ENCODE measurements at places on chromosomes 12 and 14.

DNA sequence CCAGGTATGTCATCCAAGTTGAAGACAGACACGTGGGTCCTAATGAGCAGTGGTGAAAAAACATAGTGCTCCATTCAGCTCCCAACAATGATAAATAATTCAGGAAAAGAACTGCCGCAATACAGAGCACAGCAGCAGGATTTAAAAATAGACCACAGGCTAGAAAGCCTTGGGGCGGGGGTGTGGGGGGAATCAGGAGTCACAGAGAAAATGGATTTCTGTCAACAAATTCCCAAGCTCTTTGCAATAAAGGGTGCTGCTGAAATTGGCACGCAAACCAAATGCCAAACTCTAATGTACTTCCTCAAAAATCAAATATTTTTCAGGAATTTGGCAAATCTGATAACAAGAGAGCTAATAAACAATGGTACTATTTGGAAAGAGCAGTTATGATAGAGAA is 58.6 kb downstream of the R3HDM2 start:
- no peak for DNase-seq

GRCh38 chr12:107632246-107632645 is 53.4 kb upstream of the PWP1 start:
- no peak for DNase-seq

DNA sequence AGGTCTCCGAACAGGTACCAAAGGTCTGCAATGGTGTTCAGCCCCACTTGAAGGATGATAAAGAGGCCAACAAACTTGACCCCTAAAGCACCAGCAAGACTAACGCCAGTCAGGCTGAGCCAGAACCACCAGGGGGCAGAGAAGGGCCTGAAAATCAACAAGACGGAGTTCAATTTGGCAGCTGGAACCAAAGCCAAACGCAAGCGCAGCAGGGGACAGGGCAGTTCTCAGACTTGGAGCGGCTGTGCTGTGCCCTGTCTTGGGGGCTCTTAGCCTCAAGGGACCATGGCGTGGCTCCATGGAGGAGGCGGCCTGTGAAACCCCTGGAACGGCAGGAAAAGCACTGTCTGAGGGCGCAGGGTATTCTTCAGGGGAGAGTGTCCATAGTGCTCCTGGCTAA is 19.6 kb downstream of the POMT2 start:
- DNase-seq = peak; percentile 67

DNA sequence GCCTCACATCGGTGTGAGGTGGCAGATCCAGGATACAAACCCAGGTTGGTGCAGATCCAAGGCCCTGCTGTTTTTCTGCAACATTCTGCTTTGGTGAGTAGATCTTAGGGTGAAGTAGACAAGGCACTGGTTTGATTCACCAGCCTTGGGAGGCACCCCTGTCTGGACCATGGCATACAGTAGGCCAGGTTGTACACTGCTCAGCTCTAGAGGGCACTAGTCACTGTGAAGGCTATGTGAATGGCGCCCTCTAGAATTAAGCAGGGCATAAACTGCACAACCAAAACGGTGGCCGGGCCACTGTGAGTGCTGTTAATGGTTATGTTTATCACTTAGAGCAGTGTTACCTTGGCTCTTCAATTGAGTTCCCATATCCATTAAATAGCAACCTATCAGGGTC is 280.6 kb upstream of the PWP1 start:
- peak; percentile 30 for DNase-seq

DNA sequence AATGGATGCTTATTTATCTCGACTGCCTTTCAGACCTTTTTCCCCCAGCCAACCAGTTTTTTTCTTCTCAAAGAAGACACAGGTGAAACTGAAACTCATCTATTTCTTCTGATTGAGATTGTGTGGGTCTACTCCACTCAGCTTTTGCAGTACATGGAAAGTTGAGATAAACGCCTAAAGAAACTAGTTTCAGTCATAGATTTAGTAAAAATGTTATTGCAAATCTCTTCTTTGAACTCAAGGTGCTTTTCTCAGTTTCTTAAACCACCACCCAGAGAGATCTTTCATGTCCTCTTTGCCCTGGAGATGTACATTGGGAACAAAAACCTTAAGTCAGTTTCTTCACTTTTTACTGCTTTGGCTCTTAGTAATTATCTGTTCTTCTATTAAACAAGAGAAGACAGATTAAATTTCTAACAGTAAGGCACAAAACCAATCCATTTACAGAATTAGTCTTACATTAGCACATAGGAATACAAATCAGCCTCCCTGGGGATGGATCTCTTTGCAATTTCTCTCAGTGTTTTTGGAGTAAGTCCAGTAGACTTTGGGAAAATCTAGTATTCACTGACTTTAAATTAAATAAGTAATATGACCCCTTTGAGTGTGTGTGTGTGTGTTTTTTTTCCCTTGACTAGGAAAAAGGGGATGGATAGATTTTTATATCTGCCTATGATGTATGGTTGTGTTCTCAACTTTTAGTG is 11.6 kb downstream of the FBXW8 start:
- DNase-seq = no peak

GRCh38 chr12:50625029-50625925 is 120.5 kb downstream of the DIP2B start:
- DNase-seq = no peak

DNA sequence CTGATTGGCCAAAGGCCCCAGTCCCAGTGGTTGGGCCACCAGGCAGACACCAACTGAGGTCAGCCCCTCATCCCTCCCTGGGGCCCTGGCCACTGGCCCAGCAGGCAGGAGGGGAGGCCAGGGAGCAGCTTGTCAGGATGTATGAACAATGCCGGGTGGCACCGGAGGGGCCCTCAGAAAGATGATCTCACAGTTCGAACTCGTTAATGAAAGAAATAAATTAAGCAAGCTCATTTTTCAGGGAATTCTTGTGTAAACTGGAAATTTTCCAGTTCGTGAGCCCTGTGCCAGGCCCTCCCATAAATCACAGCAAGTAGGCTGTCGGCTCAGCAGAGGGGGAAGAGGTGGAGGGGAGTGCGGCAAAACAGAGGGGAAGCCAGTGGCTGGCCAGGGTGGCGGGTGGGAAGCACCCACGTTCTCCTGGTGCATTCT is 177.0 kb upstream of the VASH1 start:
- DNase-seq = no peak

DNA sequence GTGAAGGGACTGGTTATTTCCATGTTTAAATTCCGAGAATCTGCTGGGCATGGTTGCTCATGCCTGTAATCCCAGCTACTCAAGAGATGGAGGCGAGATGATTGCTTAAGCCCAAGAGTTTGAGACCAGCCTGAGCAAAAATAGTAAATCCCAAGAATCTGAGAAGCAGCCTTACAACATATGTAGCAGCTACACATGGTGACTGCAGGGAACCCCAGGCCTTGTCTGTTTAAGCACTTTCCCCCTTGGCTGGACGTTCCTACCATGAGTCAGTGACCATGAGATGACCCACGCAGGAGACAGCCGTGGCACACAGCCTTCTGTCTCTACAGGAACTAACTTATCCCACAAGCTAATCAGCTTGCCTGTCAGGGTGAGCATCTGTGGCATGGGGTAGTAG is 5.5 kb upstream of the SLC24A4 start:
- DNase-seq = no peak

- DNase-seq = no peak
Measured at GRCh38 chr12:76927170-76927784, 48.5 kb upstream of the CSRP2 start.

GRCh38 chr12:22047494-22047893 is 1.5 kb downstream of the CMAS start:
- DNase-seq = no peak

DNA sequence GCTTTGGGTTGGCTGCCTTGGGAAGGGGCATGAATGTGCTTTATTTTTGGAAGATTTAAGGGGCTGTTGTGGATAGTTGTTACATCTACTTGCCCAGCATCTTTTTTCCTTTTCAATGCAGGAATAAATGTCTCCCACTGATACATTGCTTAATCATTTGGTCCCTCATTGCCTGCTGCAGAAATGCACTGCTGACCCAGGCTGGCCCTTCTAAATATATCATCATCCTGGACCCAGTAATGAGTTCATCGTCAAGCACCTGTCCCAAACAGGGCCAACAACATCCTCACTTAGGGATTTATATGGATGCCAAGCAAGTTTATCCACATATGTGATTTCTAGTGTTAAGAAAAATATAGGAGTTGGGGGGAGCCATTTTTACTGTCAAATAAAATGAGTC is 67.2 kb downstream of the ASCL1 start:
- no peak for DNase-seq

GRCh38 chr12:91413581-91414546 is 231.2 kb upstream of the DCN start:
- DNase-seq = no peak

DNA sequence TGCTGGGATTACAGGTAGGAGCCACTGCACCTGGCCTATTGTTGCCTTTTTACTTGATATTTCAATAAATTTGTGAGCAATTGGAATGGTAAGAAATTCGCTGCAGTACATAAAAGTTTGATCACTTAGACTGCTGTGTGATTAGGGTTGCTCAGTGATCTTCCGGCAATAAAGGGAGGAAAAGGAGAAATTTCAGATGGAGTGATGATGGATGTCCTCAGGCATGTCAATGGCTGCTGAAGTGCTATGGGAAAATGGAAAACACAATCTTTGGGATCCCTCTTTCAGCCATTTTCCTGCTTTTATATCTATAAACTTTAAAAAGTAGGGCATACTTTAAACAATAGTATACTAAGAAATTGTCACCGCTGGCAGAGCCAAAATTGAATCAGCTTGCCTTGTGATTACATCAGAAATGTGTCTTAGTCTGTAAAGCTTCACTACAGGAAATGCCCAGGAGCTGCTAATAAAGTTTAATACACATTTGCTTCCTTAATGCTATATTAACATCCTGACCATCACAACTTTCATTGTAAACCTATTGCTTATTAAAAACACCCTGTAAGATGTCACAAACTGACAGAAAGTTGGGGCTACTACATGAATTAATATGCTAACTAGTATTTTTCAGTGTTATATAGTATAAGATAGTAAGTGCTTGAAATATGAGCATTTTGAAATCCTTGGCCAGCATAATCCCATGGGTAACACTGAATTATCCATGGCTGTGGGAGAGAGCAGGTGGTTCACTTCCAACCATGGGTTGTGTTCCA is 13.7 kb upstream of the FBXL14 start:
- DNase-seq = no peak

GRCh38 chr12:4591180-4591687 is 29.2 kb downstream of the DYRK4 start:
- no peak for DNase-seq

DNA sequence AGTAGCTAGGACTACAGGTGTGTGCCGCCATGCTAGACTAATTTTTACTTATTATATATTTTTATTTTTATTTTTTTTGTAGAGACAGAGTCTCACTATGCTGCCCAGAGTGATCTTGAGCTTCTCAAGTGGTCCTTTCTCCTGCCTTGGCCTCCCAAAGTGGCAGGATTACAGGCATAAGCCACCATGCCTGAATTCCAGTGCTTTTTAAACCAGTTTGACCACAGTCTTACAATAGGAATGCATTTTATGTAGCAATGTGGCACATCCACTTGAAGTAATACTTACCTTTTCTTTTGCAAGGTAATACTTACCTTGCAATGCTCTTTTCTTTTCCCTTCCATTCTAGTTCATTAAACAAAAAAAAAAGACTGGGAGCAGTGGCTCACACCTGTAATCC is 38.0 kb upstream of the CPM start:
- DNase-seq = no peak

DNA sequence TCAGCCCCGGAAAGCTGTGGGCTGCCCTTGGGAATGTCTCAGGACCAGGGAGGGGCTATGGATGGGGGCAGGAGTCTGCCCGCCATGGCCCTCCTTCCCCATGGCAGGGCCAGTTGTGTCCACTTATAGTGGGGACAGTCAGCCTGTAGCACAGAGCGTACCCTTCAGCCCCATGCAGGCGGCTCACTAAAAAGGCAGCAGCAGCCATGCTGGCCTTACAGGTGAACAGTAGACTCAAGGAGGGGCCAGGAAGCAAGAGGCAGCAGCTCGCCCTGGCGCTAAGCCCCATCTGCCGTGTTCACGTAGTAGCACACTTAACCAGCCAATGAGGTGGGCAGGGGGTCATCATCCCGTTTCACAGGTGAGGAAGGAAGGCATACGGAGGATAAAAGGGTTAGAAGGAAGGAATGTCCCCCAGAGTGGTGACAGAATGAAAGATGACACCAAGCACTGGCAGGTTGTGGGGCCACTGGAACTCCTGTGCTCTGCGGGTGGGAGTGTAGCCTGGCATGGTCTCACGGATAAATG is 52.7 kb downstream of the FAM222A start:
- no peak for DNase-seq

DNA sequence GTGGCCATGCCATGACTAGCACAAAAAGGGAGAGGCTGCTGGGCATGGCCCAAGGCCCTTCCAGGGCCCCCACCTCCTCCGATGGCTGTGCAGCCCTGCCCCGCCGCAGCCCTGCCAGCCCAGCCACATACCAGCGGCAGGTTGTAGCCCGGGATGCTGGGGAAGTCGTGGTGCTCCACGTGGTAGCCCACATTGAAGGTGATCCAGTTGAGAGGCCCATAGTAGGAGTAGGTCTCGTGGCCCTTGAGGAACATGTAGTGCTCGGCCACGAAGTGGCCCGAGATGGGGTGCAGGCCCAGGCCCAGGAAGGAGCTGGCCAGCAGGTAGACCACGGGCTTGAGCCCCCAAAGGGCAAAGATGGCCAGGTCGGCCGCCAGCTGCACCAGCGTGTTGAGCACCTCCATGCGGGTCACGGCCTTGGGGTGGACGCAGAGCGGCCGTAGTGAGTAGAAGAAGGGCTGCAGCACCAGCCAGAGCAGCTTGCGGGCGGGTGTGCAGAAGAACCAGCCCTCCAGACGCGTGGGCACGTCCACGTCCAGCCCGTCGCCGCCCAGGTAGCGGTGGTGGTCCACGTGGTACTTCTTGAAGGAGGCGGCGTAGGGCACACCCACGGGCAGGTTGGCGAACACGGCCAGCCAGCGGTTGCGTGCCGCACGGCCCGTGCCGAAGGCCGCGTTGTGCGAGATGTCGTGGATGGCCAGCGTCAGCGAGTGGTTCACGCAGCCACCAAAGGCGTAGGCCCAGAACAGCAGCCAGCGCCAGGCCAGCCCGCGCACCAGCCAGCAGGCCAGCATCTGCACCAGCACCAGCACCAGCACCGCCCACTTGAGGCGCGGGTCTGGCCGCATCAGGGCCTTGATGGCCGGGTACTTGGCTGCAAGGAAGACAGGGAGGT is 10.4 kb downstream of the DEGS2 start:
- DNase-seq = no peak

- DNase-seq = no peak
Measured at GRCh38 chr12:32332446-32332845, 66.9 kb upstream of the FGD4 start.

GRCh38 chr12:101695706-101696105 is 1.7 kb upstream of the CHPT1 start:
- DNase-seq = no peak

DNA sequence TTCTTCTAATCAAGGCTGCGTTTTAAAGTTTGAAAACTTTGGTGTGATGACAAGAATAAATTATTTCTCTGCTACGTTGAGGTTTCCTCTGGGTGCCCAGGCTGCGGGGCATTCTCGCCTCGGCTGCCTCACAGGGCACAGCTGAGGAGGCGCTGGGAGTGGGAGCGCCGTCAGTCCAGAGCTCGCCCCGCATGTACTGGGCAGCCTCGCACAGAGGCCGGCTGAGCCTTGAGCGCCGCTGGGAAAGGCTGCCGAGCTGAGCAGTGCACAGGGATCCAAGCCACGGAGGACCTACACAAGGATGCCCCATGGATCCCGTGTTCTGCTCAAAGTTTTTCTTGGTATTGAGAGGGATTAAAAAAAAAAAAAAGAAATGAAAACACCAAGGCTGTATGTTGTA is 11.6 kb downstream of the RFX4 start:
- no peak for DNase-seq

GRCh38 chr14:31945701-31946100 is 131.4 kb upstream of the ARHGAP5 start:
- no peak for DNase-seq
